ENCODE measurements at places on chromosomes 3 and 15. TPM values are rescaled to one million over a fixed set of nuclear protein-coding genes. Genes with fewer than 3 reads are reported as not detected.

DNA sequence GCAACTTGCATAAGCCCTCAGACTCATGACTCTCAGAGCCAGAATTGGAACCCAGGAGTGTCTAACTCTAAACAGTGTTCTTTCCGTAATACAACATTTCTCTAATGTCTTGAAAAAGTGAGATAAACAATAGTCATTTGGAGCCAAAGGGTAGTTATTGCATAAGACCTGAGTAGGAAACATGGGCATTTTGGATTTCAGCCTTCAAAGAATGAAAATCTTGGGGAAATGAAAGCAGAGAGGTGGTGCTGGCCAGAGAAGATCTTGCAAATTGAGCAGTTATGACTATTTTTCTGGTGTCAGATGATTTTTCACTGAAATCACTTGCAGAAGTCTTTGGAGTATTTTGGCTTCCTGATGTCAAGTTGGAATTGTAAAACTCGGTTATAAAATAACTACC, 379.4 kb downstream of the DIPK2A start:
- no peak for DNase-seq
- peaks cover 2% of the 10 kb centered on the region for H3K27me3 ChIP-seq
- H3K4me1 ChIP-seq: no peaks in the 10 kb centered on the region
- H3K36me3 ChIP-seq: no peaks in the 10 kb centered on the region

DNA sequence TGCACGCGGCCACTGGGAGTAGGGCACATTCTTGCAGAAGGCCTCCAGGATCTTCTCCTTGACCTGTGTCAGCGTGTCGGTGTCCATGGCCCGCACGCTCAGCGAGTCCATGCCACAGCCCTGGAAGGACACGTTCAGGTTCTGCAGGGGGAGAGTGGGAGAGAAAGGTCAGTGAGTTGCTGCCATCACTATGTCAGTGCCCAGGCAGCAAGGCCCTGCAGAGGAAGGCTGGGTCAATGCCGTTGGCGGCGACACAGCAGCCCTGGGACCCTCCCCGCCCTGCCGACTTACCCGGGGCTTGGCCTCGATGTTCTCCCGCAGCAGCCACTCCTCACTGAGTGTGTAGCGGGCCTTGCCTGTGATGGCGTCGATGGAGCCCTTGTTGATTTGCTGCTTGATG, 19.8 kb downstream of the H1-8 start:
- H3K27me3 ChIP-seq: no peaks in the 10 kb centered on the region
- no peak overlapping the region for H3K4me3 ChIP-seq
- no peak overlapping the region for H3K27ac ChIP-seq
- no peaks in the 10 kb centered on the region for H3K36me3 ChIP-seq
- no peaks in the 10 kb centered on the region for H3K4me1 ChIP-seq

DNA sequence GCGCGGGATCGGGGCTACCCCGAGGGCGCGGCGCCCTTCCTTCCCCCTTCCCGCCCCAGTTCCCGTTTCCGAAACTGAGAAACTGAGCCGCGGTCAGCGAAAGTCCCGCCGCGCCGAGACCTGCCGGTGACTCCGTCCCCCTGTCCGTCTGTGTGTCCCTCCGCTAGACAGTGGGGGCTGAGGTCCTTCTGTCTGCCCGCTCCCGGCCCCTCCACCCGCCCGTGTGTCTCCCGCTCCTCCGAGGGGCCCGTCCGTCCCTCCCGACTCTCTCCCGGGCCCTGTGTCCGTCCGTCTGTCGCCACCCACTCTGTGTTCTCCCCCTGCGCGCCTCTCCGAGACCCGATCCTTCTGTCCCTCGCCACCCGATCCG, 426 bp downstream of the PRKCD start:
- no peaks in the 10 kb centered on the region for H3K27me3 ChIP-seq
- H3K27ac ChIP-seq: peak overlapping the region; percentile 72
- no peak for DNase-seq

RASGRP1 gene
- 216 TPM for total RNA-seq

ACVR2B gene
- total RNA-seq: 12.7 TPM
